Hepatic stellate cell (primary cell): ENCODE measurements at places on chromosomes 5 and 9.

DNA sequence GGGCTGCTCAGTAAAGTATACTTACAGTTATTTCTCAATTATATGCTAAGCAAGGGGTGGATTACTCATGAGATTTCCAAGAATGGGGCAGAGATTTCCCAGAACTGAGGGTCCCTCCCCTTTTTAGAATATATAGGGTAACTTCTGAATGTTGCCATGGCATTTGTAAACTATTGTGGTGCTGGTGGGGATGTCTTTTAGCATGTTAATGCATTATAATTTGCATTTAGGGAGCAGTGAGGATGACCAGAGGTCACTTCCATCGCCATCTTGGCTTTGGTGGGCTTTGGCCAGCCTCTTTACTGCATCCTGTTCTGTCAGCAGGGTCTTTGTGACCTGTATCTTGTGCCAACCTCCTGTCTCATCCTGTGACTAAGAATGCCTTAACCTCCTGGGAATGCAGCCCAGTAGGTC lies 35.5 kb downstream of the TTC1 start:
- no peak for DNase-seq

DNA sequence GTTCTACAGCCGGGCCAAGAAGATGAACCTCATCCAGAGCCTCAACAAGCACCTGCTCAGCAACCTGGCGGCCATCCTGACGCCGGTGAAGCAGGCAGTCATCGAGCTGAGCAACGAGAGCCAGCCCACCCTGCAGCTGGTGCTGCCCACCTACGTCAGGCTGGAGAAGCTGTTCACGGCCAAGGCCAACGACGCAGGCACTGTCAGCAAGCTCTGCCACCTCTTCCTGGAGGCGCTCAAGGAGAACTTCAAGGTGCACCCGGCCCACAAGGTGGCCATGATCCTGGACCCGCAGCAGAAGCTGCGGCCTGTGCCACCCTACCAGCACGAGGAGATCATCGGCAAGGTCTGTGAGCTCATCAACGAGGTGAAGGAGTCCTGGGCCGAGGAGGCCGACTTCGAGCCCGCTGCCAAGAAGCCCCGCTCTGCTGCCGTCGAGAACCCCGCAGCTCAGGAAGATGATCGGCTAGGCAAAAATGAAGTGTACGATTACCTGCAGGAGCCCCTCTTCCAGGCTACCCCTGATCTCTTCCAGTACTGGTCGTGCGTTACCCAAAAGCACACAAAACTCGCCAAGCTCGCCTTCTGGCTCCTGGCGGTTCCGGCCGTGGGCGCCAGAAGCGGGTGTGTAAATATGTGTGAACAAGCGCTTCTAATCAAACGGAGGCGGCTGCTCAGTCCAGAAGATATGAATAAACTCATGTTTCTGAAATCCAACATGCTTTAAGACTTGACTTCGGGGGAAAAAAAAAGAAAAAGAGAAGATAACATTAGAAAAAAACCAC lies 28.5 kb downstream of the AMBP start:
- DNase-seq, result no peak

DNA sequence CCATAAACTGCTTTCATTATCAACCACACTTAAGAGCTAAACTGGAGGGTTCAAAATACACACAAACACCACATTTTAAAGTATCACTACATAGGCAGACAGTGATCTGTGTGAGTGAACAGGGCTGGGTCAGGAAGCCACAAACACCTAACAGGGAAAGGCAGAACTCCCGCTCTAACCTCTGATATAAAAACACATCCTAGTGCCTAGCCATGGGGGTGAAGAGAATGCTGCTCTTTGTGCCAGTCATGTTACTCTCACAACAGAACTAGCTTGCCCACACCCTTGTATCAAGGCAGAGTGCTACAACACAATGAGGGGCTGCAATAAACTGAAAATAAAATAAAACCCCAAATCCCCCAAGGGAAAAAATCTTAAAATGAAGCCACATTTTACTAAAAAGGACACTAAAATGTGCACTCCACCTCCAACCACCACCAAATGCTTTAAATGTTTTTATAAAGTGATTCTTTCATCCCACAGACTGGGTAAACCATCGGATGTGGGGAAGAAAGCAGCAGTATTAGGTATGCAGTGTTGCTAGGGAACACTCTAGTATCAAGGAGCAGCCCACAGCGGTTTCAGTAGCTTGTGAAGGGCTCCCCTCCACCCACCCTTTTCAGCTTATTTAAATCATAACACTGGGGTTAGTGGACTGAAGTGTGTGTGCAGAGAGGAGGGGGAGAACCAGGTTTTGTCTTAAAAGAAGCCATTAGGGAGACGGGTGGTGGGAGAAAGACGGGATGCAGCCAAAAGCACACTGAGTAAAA lies 64.5 kb downstream of the TMEM161B start:
- peak; percentile 8 for DNase-seq

DNA sequence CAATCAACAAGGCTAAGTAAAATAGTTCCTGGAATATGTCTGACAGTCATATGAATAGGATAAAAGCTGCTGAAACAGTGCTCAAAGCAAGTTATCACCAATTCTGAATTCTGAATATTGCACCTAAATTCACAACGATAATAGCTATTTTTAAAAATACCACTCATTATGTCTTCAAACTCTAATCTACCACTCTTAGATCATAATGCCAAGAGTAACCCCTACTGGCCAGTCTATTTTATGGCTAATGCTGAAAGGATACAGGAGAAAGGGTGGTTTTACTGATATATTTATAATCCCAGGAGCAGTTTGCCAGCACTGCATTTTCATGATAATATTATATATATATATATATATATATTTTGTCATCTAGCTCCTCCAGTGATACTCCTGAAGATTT lies 232.8 kb downstream of the PDE4D start:
- DNase-seq, result no peak

GRCh38 chr9:94076557-94076956 lies 7.7 kb upstream of the PTPDC1 start:
- no peak for DNase-seq

- DNase-seq, result no peak
Measured at GRCh38 chr5:2992806-2993205, 241.3 kb upstream of the IRX2 start.

DNA sequence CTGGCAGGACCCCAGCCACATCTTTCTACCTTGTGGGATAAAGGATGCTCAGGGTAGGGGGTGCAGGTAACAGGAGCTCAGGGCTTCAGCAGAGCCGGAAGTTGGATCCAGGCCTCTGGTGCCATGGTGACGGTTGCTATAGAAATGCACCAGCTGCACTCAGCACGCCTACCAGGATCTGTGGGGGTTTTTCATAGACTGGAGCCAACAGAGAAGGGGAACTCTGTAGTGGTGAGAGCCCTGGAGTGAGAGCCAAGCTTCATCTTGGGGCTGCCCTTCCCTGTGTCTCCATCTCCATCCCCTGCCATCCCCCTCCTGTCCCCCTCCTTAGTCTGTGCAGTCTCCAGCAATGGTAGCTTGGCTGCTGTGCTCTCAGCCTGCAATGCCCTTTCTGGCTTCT lies 27.5 kb upstream of the BOD1 start:
- no peak for DNase-seq

- no peak for DNase-seq
Measured at GRCh38 chr9:90787771-90788460, 13.7 kb upstream of the SYK start.

DNA sequence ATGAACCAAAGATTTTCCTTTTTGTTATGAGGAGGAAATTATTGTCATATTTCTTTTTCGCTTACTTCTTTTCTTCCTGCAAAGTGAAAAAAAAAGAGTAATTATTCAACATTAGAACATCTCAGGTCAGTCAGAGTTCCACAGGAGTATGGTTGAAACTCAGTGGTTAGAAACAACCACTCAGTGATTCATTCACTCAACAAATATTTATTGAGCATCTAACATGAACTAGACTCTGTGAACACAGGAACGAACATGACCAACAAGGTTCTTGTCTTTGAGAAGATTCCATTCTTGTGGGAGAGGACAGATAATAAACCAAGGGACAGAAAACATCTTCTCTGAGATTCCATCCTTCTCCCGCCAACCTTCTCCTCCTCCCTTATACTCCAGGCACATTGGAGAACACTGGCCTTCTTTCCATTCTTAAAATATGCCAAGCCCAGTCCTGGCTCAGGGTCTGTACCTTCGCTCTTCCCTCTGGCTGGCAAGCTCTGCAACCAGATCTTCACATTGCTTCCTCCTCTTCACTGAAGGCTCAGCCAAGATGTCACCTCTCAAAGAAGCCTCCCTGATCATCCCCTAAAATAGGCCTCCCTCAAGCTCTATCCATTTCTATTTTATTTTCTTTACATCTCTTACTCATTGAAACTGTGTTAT lies 6.8 kb upstream of the GRAMD2B start:
- peak; percentile 12 for DNase-seq

GRCh38 chr5:110823571-110823970 lies 84.8 kb downstream of the SLC25A46 start:
- no peak for DNase-seq

GRCh38 chr5:163773226-163773625 lies 267.8 kb downstream of the MAT2B start:
- no peak for DNase-seq

GRCh38 chr9:83665580-83666200 lies 42.1 kb downstream of the UBQLN1 start:
- DNase-seq, result no peak

GRCh38 chr9:94096819-94097577 lies 12.7 kb downstream of the PTPDC1 start:
- no peak for DNase-seq

- DNase-seq, result peak; percentile 11
Measured at GRCh38 chr9:91483835-91484234, 60.2 kb upstream of the NFIL3 start.

GRCh38 chr9:70832492-70832891 lies 288.9 kb downstream of the TRPM3 start:
- DNase-seq, result no peak

DNA sequence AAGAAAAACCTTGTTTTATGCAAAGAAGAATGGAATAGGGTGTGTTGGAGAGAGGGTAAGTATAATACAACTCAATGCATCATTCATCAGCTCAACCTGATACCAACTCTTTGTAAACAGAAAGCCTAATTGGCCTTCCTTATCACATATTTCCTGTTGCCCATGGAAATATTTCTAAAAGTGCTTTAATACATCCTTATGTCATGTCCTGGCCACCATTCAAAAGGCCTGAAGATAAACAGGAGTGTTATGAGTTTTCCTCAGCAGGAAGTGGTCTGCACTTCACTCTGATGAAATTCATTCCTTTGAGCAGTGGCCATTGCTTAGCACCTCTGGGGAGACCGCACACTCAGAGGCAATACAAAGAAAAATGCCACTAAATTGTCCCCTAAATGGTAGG lies 511.2 kb downstream of the SEMA5A start:
- no peak for DNase-seq

DNA sequence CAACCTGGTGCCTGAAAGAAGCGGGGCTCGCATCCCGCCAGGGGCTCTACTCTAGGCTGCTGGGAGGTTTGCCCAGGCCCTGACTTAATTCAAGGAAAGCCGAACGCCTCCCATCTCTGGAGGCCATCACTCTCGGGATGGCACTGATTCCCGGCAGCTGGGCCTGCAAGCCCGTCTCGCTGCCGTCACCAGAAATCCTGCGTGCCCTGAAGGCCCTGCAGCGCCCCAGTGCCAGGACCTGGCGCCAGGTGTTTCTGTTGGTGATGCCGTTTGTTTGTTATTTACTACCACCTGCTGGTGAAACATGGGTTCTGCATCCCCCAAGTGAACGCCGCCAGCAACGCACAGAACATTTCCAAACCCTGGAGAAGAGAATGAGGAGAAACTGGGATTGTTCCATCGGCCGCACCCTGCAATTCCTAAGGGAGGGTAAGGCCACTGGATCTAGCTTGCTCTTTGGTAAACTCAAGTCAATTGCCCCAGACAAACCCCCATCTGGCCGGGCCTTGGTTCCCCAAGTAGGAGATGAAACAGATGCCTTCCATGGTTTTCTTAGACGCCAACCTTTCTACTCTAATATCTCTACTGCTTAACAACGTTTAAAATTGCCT lies 77.9 kb downstream of the AK8 start:
- DNase-seq, result peak; percentile 59

DNA sequence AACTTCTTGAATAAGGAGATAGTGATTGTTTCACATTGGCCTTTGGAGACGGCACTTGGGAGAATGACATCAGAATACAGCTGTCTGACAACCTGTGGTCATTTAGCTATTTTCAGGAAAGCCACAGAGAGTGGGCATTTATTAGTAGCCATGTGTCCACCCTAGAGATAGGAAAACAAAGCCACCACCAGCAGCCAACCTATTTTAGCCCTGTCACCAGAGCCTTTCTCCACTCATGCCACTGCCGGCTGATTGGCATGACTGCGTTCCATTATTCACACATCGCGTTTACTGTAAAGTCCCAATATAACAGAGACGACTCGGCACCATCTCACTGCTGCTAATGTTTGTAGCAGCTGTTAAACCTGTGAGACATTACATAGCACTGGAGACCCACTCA lies 330.1 kb downstream of the NDUFS4 start:
- no peak for DNase-seq

- DNase-seq, result no peak
Measured at GRCh38 chr9:124593651-124594058, 86.5 kb upstream of the NR5A1 start.

DNA sequence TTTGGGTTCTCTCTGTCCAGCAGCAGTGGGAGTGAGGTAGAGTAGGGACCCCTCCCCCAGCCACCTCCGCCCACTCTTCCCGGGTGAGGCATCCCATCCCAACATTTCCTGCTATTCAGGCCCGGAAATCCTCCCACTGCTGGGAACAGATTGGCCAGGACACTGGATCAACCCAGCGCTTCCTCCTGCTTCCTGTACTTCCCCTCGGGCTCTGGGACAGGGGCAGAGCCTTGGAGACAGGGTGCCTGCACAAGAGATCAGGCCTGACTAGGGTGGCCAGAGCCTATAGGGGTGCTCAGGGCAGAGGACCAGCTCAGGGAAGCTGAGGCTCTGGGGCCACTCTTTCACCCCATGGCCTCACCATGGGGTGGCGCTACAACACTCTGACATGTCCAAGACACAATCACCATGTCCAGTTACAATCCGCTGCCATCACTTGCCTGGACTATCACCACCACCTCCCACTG lies 14.5 kb downstream of the SH2D3C start:
- DNase-seq, result peak; percentile 44

DNA sequence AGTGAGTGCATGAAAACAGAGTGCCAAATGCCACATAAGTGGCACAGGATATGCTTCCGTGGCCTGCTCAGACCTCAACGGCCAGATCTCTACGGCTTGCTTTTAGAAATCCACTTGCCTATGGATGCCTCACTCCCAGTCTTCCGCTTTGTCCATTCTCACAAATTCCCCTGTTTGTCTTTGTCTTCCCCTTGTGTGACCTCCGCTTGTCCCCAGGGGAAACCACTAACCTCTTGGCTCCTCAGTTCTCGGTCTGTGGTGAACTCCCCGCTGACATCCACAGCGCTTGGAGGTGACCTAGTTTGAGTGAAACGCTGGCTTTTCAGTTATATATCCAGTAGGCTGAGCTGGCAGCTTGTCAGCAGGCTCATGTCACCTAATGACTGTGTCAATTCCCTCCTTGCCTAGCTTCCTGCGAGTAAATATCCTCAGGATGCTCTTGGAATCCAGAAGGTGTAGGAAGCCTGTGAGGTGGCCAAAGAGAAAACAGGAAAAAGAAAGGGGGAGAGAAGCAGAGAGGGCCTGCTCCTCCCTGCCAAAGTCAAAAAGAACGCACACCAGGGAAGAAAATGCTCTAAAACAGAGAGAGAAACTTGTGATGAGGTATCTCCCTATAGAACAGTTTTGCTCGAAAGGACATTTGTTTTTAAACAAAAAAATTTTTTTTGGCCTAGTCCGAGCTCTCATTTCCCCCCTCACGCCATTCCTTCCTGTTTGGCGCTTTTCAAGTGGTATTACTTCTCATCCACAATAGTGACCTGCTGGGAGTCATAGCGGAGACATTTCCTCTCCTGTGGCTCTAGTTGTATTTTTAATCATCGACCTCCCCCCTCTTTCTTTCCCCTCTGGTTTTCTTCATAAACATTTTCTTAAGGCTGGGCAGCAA lies 101.6 kb upstream of the SPRY4 start:
- peak; percentile 58 for DNase-seq
